ENCODE measurements at places on chromosomes 12 and 14. TPM values are rescaled to one million over a fixed set of nuclear protein-coding genes. Genes with fewer than 3 reads are reported as not detected.

DNA sequence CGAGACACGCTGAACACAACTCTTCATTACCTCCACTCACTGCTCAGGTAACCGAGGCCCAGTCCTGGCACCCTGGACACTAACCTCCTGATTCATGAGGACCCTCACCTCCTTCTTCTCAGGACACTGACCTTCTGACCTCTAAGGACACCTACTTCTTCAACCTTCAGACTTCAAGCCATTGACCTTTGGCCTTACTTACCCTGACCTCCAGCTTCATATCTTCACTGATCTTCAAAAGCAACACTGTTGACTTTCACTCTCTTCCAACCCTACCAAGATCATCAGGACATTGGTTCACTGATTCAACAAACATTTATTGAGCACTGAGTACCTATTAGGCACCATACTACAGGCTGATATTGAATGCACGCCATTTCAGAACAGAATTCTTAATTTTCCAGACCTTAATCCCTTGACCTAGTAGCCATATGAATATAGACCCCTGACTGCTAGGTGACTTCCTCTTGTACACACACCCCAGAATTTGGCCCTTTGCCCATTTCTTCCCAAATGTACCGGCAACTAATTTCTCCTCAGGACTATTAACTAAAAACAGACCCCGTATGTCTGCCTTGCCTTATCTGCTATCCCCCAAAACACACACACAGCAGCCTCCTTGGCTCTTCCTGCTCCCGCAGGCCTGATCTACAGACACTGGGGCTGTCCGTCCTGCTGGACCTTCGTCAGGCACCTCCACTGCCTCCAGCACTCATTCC is 5.8 kb downstream of the ARHGEF40 start:
- no peak for DNase-seq

DNA sequence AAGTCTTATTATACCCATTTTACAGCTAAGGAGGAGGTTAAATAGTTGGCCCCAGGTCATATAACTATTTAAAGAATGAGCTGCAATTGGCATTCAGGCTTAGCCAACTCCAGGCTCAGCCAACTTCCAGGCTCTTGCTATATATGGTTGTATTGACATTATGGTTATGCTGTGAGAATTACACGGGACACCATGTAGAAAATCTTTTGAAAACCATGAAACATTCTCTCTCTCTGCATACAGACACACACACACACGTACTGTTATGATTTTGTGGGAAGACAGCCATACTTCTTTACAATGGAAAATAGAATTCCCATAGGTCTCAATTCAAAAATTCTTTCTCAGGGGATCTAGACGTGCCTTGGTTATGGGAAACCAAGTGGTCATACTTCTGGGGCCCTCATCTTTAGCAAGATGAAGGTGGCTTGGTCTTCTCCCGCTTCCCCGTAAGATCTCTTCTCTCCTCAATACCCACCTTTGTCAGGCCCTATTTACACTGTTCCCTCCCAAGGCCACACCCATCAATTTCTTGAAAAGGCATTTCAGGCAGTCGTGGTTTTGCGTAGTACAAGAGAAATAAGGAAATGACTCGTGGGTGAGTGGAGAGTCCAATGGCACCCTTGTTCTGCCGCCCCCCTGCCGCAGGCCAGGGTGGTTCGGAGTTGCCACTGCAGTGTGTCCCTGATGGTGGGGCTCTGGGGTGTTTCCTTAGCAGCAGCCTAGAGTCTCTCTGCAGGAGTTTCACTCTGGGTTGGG is 10.0 kb upstream of the GPRC5A start:
- no peak for DNase-seq

- DNase-seq, result no peak
Measured at GRCh38 chr12:1552171-1552570, 42.2 kb downstream of the FBXL14 start.

- no peak for DNase-seq
Measured at GRCh38 chr12:131381716-131382430, 329.0 kb upstream of the SFSWAP start.

DNA sequence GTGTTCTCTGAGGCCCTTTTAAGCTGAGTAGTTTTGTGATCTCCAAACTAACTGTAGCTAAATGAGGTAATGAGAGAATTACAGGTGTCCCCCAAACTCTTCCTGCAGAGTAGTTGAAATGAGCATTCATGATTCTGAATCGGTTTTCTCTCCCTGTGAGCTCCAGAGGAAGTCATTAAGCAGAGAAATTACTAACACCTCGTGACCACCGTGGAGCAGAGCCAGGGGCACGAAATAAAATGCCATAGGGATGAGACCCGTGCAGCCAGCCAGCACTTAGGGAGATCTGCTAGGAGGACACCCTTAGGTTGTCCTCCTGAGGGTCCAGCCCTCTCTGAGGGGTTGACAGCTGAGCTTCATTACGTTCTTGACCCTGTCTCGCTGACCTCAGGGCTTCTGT is 79.5 kb downstream of the SLC25A47 start:
- no peak for DNase-seq

DNA sequence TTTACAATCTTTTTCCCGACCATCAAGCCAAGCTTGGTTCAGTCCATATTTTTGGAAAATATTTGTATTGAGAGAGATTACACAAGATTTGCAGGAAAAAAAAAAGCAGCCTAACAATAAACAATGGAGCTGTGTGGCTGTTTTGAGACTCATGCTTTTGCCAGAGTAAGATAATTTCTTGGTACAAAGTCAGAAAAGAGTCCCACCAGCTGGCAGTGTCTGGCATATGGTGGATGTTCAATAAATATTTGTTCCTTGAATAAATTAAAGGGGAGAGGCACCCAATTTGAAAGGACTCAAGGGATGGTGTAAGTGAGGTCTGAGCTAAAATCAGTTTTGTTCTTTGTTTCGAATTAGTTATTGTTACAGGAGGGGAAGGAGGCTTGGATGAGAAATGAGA is 78.1 kb upstream of the RPH3A start:
- no peak for DNase-seq

DNA sequence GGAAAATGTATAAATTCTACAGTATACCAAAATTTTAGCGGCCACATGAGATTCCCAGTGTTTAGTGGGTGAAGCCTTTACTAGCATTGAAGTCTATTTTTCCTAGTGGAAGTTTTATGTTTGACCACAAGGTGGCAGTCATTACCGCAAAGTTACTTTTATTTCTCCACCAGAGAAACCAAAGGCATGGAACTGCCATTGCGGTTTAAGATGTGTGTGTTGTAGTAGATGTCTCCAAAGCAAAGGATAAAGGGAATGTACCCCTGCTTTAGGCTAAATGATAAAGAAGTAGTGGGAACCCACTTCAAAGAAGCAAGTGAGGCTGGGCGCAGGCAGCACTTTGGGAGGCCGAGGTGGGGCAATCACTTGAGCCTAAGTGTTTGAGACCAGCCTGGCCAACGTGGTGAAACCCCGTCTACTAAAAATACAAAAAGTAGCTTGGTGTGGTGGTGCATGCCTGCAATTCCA is 140.5 kb downstream of the PRKCH start:
- DNase-seq, result no peak

DNA sequence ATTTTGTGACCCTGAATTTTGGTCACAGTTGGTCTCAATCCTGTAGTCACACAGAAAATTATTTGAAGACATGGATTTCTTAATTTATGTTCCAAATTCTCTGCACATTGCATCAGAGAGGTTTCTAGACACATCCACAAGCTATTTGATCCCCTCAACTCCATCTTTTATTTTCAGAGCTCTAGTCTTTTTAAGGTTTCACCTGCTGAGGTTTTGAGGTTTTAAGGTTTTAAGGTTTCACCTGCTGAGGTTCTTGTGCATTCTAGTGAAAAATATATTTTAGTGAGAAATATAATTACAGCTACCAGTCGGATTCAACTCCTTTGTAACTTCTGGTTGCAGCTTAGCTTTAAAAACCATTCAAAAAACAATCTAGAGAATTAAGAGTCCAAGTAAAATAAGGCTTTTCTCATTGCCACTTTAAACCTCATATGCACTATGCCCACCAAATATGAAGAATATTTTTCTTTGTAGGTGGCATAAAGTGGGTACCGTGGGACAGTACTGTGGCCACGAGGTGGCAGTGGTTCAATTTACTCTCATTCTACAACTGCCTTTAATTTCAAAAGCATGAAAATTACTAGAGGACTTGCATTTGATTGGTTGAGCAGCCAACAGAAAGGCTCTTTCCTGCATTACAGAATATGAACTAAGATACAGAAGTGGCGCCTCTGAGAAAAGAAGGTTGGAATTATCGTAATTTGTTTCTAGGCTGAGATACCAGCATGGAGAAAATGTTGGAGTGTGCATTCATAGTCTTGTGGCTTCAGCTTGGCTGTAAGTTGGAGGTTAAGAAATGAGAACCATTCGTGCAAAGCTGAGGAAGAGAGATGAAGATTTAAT is 366.5 kb upstream of the OR4E1 start:
- DNase-seq, result no peak

GRCh38 chr14:75338398-75338797 is 59.8 kb downstream of the FOS start:
- no peak for DNase-seq

GRCh38 chr12:80792861-80793260 is 76.1 kb downstream of the MYF5 start:
- DNase-seq, result no peak

DNA sequence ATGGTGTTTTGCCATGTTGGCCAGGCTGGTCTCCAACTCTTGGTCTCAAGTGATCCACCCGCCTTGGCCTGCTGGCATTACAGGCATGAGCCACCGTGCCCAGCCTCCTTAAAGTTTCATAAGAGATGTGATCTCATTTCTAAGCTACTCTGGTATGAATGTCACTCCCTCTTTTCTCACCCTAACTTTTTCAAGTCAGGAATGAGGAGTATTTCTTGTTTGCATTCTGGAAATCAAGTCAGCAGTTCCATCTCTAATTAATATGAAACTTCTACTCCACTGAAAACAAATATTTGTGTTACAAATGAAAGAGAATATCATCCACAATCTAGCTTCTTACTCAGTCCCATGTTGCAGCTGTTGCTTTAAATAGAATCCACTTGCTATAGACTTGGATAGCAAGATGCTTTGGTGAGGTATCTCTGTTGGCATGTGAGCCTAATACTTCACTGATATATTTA is 61.3 kb downstream of the ARF6 start:
- DNase-seq, result no peak

GRCh38 chr12:110149086-110149660 is 25.0 kb downstream of the IFT81 start:
- DNase-seq, result no peak

DNA sequence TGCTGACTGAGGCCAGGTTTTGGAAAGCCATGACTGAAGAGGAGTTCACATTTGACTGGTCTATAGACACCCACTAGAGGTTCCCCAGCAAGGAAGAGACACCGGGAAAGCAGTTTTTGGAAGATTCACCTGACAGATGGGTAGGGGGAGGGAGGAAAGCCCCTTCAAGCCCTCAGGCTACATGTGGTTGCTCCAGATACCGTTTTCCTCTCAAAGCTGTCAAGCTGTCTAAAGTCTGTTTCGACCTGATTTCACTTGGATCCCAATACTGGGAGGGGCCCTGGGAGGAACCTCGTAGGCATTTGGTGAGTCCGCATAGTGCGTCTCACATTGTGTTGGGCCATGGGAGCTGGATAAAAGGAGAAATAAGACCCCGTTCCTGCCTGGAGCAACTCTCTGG is 1.7 kb upstream of the LRP1 start:
- DNase-seq, result no peak

- no peak for DNase-seq
Measured at GRCh38 chr12:30041096-30041495, 257.4 kb upstream of the TMTC1 start.

DNA sequence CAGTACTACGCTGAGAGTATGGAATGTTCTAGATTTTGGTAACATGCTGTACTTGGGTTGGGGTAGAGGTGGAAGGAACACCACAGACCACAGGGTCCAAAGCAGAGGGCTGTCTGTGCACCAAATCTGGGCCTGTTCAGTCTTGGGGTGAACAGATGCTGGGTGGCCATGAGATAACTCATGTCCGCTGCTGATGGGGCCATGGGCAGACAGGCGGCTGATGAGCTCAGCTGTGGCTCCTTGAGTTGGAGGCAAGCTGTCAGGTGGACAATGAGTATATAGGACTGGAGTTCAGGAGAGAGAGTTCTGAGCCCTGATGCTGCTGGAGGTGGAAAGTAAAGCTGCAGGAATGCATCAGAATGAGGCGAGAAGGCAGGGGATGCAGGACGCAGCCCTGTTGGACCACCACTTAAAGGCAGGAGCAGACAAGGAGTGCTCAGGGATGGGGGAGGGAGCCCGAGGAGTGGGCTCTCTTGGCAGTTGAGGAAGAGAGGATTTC is 6.2 kb downstream of the SMIM41 start:
- DNase-seq, result no peak

DNA sequence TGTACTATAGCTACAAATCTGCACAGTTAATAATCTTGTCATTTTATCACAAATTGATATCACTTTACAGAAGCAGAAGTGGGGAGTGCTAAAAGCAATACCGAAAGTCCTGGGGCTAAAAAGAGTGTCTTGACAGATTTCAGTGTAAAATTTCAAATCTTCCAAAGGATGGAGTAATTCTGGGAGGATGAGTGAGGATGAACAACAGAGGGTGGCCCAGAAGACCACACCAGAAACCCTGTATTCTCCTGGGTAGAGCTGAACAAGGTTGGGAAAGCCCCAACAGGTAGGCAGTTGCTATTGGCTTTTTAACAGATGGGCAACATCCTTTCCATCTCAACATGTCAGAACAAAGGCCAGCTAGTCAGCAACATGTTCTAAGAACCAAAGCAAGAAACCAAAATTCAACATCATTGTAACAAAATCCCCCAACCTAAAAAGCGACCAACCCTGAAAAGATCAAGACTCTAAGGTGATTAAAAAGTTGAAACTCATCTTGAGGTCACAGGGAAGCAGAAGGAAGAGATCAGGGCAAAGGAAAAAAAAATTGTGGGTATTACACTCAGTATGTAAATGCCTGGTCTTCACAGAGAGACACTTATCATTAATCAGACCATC is 38.8 kb downstream of the CBX5 start:
- DNase-seq, result no peak

GRCh38 chr12:130350715-130351114 is 13.0 kb downstream of the PIWIL1 start:
- DNase-seq, result no peak

- DNase-seq, result no peak
Measured at GRCh38 chr14:66284346-66284745, 201.8 kb upstream of the CCDC196 start.

The ABCC9 gene
- 44.6 TPM for total RNA-seq

The KRT3 gene
- total RNA-seq, result not detected

The IL31 gene
- not detected for total RNA-seq

The TMEM63C gene
- not detected for total RNA-seq

The HCAR3 gene
- 0.29 TPM for total RNA-seq

The ATF7 gene
- 30.1 TPM for total RNA-seq

Measured in left cardiac atrium (tissue), 4 donors.